ENCODE measurements at places on chromosomes 13 and 19.
A peak's percentile ranks its signal among the peaks of the same experiment; 100 is the strongest.

GRCh38 chr19:17832443-17833208, 11.3 kb upstream of the INSL3 start:
- DNase-seq: no peak

DNA sequence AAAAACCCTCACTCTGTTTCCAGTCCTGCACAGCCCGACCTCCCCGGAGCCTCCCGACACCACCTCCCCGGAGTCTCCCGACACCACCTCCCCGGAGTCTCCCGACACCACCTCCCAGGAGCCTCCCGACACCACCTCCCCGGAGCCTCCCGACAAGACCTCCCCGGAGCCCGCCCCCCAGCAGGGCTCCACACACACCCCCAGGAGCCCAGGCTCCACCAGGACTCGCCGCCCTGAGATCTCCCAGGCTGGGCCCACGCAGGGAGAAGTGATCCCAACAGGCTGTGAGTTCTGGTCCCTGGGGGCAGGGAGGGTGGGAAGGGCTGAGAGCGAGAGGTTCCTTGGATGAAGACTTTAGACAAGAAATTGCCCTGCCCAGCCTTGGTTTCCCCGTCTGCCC, 5.4 kb downstream of the MADCAM1 start:
- DNase-seq: no peak

GRCh38 chr19:1018393-1018792, 2.5 kb downstream of the TMEM259 start:
- no peak for DNase-seq

- no peak for DNase-seq
These were observed 410.2 kb downstream of the TBC1D4 start for GRCh38 chr13:75071796-75072195.

DNA sequence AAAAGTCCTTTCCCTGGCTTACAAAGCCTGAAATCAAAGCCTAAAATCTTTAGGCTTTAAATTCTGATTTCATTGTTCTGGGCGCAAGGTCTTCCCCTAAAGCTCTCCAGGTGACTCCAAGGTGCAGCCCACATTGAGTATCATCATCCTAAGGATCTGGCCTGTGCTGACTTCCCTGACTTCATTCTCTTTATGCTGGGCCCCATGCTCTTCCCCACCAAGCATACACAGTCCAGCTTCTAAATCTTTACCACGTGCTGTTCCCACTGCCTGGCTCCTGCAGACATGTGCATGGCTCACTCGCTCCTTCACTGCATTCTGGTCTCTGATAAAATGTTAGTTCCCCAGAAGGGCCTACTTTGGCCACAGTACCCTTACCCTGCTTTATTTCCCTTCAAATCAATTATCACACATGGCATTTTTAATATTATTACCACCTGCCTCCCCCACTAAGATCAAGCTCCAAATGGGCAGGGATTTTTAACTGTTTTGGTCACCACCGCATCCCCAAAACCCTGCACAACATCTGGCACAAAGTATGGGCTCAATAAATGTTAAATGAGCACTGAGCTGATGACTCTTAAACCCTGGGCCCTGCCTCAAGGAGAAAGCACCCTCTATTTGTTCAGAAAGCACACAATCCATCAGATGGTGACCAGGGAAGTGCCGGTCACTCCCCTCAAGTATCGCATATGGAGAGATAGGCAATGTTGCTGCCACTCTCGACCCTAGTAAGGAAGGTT, 3.3 kb downstream of the FBL start:
- DNase-seq: no peak

- DNase-seq: no peak
These were observed 22.0 kb downstream of the ELAVL1 start for GRCh38 chr19:7983286-7983950.

GRCh38 chr19:30734669-30735068, 362.5 kb downstream of the ZNF536 start:
- DNase-seq: no peak

DNA sequence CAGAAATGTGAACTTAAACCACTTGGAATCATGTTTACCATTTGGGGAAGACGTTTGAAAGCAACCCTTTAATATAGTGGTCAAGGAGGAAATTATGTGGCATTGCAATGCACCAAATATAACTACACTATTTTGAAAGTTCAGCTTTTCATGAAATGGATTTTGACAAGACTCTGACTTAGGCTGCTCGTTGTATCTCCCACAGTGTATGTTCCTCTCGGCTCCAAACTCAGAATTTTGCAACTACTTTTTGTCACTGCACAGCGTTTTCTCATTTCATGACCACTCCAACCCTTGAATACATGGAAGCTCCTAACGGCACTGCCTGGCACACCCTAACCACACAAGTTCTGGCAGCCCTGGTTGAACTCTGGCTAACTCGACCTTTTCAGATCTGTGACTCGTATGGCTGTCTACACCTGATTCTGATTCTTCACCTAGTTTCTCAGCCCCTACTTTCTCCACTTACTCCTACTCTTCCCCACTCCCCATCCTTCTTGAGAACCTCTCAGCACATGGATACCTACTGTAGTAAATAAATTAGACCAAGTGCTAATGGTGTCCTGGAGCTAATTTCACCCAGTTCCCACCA, 7.0 kb upstream of the POMP start:
- no peak for DNase-seq

GRCh38 chr19:42596391-42597072, 1.8 kb upstream of the CEACAM8 start:
- peak; percentile 35 for DNase-seq

GRCh38 chr13:40595693-40596092, 70.7 kb downstream of the FOXO1 start:
- DNase-seq: no peak

GRCh38 chr13:26721251-26722121, 39.1 kb downstream of the GPR12 start:
- peak; percentile 46 for DNase-seq

- peak; percentile 62 for DNase-seq
These were observed 11.8 kb upstream of the SHD start for GRCh38 chr19:4267101-4267900.

DNA sequence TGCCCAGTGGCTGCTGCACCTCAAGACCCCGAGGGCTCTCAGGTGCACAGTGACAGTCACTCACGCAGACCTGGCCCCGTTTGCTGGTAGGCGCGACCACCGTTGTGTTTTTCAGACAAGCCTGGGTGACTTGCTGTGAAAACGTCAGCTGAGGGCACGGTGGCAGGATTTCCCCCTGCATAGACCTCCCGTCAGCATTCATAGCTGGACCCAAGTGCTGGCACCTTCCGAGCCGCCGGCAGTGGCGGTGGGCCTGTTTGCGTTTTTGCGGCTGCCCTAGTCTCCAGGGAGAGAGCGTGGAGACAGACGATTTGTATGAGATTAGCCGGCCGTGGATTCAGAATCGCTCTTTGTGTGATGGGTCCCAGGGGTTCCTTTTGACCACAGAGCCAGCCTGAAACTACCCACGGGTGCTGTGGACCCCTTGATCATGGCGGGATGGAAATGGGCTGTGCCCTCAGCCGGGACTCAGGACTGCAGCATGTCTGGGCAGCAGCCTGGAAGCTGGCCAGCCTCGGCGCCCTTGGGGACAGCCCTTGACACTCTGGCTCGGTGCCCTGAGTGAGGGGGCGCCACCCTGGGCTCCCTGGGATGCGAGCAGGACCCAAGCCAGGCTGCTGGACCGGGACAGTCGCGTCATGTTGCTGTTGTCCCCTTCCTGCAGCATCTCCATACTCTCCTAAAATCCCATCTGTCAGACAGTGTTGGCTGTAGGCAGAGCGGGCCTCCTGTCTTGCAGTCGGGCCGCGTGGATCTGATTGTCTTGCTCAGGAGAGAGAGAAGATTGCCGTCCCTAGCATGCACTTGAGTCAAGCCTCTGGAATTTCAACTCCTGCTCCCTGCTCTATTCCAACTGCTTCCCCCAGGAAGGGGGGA, 8.6 kb downstream of the KDM4B start:
- no peak for DNase-seq

DNA sequence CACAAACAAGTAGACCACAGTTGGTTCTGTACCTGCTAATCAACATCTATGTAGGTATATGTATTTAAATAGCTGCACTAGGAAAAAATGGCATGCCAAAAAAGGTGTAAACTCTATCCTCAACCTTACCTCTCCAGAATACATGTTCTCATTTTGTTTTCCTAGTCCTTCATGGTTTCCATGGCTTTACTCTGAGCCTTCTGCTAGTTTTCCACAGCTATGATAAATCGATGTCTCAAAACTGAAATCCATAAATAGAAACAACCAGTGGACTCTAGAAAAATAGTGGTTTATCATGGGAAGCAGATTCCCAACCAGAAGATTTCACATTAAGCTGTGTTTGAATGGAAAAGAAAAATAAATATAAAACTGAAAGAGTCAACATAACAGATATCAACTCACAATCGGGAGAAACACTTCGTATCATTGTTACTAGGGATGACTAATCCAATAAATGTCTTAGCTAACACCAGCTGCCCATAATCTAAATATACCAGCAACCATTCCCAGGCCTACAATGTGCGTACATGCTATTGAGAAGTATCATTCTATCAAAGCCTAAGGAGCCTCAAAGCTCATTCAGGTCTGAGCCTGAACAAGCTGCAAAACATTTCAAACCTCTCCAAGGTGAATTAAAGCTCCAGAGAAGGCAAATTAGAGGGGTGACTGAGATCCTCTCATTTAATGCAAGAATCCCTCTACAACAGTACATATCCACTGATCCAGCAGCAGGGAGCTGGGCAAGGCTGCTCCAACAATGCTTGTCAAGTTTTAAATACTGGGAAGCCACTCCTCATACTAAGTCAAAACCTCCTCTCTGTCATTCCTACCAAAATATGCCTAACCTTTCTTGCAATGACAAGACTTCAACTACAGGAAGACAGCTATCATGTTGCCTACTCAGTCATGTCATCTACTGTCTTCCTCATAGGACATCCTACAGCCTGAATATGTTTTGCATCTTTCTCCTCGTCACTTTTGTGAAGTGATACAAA, 90.2 kb downstream of the KCTD12 start:
- peak; percentile 74 for DNase-seq

DNA sequence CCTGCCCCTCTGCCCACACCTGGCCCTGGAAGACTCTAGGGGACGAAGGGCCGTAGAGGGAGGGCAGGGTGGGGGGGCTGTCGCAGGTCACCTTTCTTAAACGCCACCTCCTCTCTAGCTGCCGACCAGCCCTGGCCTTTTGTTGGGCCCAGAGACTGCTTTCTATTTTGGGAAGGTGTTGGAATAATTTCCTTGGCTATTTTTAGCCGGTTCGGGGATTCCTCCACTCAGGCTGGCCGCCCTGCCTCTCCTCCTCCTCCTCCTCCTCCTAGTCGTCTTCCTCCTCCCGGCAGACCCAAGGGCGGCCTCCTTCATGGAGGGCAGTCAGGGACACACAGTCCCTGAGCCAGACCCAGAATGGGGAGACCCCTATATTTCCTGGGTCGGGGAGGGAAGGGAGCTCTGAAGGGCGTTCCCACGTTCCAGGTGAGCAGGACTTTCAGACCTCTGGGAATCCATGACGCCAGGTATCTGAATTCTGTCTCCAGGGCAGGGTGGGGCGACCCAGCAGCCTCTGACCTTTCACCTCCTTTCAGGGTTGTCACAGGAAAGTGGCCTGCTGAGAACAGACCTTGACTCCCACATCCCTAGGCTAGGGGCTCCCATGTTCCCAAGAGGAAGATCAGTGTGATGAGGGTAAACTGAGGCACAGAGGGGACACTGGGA, 19.9 kb downstream of the GADD45B start:
- no peak for DNase-seq

GRCh38 chr13:99624936-99625540, 123.8 kb downstream of the TM9SF2 start:
- no peak for DNase-seq

- no peak for DNase-seq
These were observed 361.5 kb downstream of the OXGR1 start for GRCh38 chr13:96632536-96633320.

- DNase-seq: no peak
These were observed 91.2 kb downstream of the ELF1 start for GRCh38 chr13:40927929-40928328.

GRCh38 chr19:35963514-35963913, 27.3 kb downstream of the LRFN3 start:
- no peak for DNase-seq

GRCh38 chr19:11293433-11294389, 2.2 kb upstream of the TSPAN16 start:
- peak; percentile 88 for DNase-seq

DNA sequence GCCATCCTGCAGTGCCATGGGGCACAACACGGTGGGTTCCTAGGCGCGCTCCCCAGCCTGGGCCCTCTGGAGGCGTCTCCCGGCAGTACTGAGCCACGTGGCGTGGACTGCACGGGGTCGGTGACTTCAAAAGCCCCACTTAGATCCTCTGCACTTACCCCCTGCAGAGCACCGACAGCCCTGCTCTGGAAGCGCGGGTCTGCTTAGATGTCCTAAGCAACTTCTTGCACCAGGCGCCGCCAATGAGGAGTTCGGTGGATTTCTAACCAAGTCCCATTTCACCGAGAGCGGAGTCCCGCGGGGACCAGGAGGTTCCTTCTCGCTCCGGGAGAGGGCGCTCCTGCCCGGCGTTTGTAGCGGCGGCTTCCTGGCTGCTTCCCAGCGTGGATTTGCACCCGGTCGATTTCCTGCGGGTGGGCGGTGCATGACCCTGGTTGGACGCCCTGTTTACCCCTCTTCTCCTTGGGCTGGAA, 25.2 kb upstream of the ZNF845 start:
- peak; percentile 61 for DNase-seq
